ENCODE measurements at places on chromosomes 2 and 18.

DNA sequence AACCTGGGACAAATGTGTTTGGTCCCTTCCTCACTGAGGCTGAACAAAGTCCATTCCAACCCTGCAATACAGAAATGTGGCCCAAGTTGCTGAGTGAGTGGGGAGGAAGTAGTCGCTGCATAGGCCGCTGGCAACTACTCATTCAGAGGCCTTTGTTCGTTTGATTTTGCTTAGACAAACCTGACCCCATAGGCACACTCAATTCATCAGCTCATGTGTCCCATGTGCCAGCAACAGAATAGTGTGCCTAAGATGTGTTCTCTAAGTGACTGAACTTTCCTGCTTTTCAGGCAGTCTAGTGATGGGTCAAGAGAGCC, 23.0 kb downstream of the PTPN18 start:
- DNase-seq: no peak

GRCh38 chr2:238875471-238876231, 27.8 kb downstream of the TWIST2 start:
- no peak for DNase-seq

GRCh38 chr2:167581961-167582574, 665.3 kb downstream of the STK39 start:
- no peak for DNase-seq

- no peak for DNase-seq
Observed at GRCh38 chr2:134089454-134089853, 164.4 kb upstream of the MGAT5 start.
